Fibroblast of pulmonary artery (primary cell): ENCODE measurements at places on chromosomes 3 and 15.
A peak's percentile ranks its signal among the peaks of the same experiment; 100 is the strongest.

DNA sequence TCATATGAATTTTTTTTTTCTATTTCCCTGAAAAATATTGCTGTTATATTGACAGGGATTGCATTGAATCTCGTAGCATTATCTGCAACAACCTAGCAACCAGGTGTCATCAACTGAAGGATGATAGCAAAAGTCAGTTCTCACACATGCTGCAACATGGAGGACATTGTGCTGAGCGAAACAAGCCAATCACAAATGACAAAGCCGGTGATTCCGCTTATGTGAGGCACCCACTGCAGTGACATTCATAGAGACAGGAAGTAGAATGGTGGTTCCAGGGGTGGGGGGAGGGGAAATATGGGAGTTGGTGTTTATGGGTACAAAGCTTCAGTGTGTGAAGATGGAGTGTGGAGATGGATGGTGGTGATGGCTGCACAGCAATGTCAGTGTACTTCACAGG lies 7.6 kb downstream of the NIPA1 start:
- DNase-seq, result no peak

DNA sequence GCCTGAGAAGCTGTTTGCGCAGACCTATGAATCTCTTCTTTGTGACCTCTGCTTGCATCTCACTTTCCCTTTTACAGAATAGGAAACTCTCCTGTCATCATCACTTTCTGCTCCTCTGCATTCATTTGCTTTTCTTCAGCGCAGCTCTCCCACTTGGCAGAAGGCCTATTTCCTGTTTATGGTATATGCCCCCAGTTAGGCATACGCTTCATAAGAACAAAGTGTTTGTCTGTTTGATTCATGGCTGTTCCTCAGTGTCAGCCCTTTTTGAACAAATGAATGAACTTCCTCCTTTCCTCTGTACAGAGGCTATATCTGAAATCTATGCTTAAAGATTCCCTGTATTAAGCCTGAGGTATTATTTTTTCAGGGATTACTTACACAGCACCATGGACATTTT lies 1216.9 kb upstream of the GBE1 start:
- no peak for DNase-seq

DNA sequence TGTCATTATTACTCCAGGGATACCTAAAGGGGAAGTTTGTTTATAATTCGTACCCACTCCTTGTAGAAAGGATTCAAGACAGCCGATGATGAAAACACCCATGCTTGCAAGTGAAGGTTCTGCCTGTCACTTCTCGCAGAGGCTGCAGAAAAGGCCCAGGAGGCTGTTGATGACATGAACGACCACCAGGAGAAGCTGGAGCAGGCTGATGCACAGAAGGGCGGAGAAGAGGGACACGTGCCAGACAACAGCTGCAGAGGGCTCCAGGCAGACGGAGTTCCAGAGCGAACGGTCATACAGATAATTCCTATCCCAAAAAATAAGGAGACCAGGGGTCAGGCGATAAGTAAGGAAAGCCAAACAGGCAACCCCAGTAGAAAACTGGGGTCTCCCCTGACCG lies 5.7 kb upstream of the DYNLT2B start:
- DNase-seq, result peak; percentile 28

DNA sequence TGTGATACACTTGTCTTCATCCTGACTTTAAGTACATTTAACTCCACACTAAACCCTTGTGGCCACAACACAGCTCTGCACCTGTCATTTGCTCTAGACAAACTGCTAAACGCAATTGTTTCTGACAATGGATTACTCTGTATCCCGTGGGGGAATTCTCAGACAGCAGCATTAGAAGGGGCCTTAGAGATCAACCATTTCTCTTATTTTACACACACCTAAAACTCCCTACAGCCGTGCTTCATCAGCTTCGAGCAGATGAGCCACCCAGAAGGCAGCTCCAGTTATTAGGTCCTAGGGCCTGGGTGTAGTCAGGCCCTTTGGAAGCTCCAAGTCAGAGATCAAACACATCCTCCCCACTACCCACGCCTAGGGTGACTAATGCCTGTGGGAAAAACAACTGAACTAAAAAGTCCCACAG lies 1.3 kb upstream of the IL12A start:
- no peak for DNase-seq

GRCh38 chr15:27844018-27844666 lies 255.0 kb downstream of the OCA2 start:
- peak; percentile 59 for DNase-seq

DNA sequence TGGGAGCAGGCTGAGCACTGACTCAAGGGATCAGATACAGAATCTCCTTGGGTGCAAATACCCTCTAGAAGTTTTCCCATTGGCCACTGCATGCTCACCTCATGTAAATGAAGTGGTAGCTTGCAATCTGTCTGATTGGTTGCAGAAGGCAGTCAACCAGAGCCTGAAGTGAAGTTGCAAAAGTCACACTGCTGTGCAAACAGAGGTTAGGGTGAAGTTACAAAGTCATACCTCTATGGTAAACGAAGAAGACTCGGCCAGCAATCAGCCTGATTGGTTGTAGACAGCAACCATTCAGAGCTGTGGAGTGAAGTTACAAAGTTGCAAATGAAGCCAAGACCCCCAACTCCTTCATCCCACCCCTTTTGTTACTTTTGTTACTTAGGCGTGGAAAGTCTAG lies 27.1 kb downstream of the STARD9 start:
- DNase-seq, result no peak

- DNase-seq, result no peak
Measured at GRCh38 chr15:84879088-84879780, 5.2 kb upstream of the SLC28A1 start.

GRCh38 chr15:90086868-90087268 lies 15.4 kb downstream of the IDH2 start:
- peak; percentile 61 for DNase-seq

- no peak for DNase-seq
Measured at GRCh38 chr3:72153477-72154314, 368.7 kb upstream of the PROK2 start.

GRCh38 chr15:27360316-27360715 lies 389.3 kb downstream of the GABRG3 start:
- no peak for DNase-seq

DNA sequence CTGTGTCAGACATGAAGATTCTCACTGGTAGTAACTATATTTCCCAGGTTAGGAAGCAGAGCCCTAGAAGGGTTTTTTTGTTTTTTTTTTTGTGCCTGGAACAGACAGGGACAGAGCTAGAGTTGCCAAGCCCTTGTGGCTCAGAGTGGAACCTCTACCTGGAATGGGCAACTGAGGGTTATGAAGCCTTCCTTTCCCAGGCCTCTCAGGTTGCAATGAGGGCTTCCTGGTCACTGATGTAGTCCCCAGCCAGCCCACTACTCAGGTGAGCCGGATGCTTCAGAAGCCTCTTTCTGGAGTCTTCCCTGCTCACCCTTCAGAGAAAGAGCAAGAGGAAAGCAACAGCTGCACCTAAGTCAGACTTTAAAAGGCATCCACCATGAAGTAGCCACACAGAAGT lies 48.8 kb upstream of the MANF start:
- DNase-seq, result no peak

DNA sequence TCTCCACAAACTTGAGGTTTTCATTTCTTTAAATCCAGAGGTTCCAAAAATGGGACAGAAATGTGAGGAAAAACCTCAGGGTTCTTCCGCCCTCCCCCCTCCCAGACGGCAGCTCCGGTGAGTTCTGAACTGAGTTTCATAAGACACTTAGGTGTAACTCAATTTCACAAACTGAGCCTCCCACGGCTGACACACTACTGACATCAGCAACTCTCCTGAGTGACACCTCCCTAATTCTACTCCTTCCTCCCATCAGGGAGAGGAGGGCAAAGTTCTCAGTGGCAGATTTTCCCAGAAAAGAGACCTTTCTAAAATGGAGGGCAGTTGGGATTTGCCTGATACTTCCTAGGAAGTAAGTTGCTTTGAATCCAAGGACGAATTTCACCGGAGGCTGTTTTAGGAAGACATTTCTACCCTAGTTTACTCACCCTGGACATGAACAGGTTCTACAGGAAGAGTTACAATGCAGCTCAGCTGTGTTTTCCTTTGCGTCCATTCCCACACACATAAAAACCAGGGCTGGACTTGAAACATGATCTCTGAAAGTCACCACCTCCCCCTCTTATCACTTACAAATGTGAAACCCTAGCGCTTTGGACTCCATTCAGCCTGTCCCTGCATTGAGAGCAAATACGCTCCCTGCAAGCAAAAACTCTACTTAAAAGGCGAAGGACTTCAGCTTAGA lies 78.1 kb upstream of the LMOD3 start:
- peak; percentile 65 for DNase-seq

GRCh38 chr3:60497902-60498301 lies 753.4 kb downstream of the FHIT start:
- no peak for DNase-seq
